Cardiac muscle cell (in vitro differentiated cells and primary cell): ENCODE measurements at places on chromosomes 6 and 20.

DNA sequence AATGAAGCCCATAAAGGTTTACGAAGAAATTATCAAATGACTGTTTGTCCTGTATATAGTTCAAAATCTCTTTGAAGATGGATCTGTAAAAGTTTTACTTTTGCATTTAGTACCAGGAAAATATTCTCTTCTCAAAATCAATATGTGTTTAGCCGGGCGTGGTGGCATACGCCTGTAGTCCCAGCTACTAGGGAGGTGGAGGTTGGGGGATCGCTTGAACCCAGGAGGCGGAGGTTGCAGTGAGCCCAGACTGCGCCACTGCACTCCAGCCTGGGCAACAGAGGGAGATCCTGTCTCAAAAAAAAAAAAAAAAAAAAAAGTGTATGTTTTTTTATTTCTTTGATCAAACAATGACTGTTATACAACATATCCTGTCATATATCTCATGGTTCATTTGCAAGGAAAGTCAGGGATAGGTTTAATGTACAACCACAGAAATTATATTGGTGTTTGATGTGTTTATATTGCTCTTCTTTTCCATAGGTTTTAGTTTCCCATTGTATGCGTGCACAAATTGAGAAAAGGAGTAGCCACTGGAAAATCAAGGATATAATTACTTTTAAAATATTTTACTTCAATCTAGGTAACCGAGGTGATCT, 40.1 kb downstream of the SOX4 start:
- no peak for DNase-seq

GRCh38 chr6:163708466-163708865, 293.9 kb downstream of the QKI start:
- no peak for DNase-seq

GRCh38 chr20:38226553-38226952, 34.0 kb downstream of the KIAA1755 start:
- no peak for DNase-seq

- no peak for DNase-seq
Observed at GRCh38 chr20:23331450-23332350, 18.9 kb upstream of the NXT1 start.
